ENCODE measurements at places on chromosomes 1 and 21.

DNA sequence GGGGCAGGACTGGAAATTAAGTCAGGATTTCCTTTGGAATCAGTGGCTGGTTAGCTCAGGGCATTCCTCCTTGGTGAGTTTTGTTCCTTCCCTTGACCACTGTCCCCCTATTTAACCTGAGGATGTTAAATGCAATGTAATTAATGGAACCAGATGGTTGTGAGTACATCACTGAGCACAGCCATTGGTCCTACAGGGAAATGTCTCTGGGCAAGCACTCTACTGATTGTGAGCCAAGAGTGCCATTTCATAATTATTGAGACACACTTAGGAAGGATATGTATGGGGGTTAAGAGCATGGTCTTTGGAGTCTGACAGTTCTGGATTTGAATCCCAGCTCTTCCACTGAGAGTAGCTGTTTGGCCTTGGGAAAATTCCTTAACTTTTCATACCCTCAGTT is 74.4 kb downstream of the SPAG17 start:
- DNase-seq: no peak

DNA sequence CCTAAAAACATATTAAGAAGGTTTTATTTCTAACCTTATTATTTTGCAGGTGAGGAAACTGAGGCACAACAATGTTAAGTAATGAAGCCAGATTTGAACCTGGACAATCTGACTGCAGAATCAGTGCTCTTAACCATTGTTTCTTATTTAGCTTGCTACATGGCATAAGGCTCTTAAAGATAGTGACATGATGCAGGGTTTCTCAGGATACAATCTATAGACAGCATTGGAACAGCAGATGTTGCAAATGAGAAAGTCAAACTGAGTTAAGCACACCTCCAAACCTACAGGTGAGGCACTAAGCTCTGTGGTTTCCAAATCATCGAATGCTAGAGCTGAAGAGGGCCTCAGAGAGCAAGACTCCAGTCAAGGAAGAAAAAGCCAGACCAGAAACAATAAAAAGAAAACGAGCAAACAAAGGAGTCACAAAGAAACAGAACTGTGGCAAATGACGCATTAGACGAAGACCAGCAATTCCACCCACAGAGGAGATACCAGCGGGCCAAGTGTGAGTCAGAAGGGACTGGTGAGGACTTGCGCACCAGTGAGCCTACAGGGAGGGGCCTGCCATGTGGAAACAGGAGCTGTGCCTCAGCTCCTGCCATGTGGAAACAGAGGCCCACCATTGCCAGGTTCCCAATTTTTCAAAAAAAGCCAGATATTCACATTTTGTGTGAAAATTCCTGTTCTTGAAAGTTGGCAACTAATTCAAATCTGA is 14.4 kb downstream of the CD58 start:
- peak; percentile 77 for DNase-seq

DNA sequence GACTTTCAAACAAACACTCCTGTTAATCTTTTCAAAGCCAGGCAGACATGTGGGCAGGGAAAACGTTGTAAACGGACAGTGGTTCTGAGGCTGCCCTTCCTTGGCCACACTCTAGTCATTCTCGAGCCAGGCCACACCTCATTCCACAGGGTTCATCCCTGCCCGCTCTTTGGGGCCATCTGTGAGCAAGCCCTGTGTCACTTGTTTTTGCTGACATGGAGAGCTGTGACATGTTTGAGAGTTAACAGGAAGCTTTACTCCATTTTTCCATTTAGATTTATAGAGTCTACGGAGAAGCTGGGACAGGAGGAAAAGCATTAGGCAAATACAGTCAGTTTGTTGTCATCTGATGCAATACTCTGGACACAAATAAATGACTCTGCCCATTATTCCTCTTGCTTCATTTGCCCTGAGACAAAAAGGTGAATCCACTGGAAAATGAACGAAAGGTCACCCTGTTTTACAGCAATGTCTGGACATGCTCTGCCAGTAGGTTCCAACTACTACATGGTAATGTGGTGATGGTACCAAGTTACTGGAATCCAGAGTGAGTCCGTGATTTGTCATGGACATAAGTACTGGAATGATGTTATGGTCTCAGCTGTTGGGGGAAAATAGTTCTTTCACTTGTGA is 126.9 kb downstream of the CLIC6 start:
- no peak for DNase-seq

- no peak for DNase-seq
Measured at GRCh38 chr1:109789551-109790180, 25.9 kb upstream of the EPS8L3 start.

DNA sequence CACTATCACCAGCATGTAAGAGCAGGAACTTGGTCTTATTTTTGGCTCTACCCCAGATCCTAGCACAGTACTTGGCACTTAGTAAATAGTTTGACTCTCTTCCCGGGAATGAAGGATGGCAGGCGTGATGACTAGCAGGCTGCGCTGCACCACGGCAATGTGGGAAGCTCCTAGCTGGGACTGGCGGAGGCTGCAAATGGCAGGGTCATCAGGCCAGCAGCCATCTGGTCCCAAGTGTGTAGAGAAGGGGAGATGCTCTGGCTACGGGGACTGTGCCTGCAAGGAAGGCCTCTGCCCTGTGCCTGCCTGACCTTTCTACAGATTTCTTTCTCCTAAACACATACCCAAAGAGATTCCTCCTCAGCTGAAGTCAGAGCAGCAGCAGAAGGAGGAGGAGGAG is 95.0 kb downstream of the KCND3 start:
- DNase-seq: no peak
